Epithelial cell of proximal tubule (primary cell): ENCODE measurements at places on chromosomes 5 and 9.

GRCh38 chr9:84950879-84951811 is 281.6 kb downstream of the NTRK2 start:
- DNase-seq = no peak

GRCh38 chr5:179381691-179382090 is 36.4 kb upstream of the ADAMTS2 start:
- no peak for DNase-seq

GRCh38 chr9:72955571-72955970 is 2.7 kb upstream of the ALDH1A1 start:
- DNase-seq = no peak

GRCh38 chr5:50873595-50874277 is 207.3 kb downstream of the PARP8 start:
- no peak for DNase-seq

DNA sequence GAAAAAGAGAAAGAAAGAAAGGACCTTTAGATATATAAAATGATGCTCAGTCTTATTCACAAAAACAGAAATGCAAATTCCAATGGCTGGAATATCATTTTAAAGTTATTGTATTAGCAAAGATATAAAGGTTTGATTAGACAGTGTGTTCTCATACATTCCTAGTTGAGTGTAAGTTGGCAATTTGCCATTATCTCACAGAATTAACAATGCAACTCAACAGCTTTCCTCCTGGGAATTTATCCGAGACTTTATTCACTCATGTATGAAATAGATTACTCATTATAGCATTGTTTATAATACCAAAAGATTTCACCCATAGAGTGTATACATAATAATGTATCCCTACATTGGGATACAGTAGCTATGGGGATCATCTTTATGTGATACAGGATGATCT is 27.1 kb upstream of the MLLT3 start:
- DNase-seq = peak; percentile 13

DNA sequence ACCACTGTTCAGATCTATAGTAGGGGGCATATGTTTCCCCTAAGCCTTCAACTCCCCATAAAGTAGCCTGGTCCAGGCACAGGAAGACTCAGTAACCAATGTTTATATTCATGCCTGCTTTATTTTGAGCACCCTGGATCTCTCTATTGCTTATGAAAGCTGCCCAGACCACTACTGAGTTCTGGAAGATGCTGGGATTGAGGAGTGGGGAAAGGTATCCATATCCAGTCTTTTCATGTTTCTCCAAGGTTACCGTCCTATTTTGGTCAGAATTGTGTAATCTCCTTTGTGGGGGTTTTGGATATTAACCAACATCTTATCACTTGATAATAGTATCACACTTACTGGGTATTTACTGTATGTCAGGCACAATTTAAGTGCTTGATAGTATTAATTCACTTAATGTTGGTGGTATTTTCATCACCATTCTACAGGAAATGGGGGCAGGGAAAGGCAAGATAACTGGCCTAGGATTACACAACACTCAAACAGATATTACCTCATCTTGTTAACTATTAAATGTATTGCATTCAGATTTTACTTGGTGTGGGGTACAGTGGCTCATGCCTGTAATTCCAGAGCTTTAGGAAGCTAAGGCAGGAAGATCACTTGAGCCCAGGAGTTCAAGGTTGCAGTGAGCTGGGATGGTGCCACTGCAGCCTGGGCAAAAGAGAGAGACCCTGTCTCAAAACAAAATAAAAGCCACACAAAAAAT is 36.3 kb downstream of the RUSC2 start:
- peak; percentile 62 for DNase-seq

DNA sequence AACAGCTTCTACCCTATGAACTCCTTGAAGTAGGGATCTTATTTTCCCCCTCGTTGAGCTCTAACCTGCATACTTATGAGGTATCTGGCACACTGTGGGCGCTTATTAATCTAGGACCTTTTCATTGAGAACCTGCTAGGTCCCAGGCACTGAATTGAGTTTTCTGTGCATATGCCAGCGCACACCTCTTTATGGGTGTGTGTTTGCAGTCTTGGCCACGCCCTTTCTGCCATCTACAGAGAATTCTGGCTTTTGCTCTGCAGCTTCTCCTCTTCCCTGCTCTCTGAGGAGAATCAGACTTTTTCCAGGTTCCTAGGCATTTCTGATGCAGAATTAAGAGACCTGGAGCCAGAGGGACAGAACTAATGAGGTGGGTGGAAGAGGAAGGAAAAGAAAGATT is 25.4 kb upstream of the SSBP2 start:
- DNase-seq = no peak

DNA sequence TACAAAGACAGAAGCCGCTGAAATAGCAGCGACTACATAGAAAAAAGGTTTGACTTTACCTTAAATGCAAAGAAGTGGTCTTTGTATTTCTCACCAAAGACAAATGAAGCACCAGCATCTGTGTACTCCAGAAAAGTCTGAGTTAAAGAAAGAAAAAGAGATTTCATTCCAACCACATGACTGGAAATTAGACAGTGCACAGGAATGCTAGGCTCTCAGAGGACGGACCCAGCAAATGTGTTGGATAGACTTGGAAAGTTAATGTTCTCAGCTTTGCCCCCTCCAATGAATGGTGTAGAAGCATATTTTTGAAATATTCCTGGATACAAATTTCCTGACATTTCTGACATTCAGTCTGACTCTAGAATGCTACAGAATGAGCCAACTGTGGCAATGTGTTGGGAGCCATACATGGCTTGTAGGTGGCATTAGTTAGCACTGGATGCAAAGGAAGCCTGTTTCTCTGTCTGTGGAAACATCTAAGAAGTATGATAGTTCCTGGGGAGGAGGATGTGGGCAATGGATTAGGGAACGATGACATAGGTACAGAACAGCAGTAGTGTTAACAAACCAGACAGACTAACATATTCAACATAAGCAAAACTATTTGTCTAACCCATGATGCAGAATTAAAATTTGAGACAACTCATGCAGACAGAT is 43.3 kb downstream of the SLC28A3 start:
- no peak for DNase-seq

DNA sequence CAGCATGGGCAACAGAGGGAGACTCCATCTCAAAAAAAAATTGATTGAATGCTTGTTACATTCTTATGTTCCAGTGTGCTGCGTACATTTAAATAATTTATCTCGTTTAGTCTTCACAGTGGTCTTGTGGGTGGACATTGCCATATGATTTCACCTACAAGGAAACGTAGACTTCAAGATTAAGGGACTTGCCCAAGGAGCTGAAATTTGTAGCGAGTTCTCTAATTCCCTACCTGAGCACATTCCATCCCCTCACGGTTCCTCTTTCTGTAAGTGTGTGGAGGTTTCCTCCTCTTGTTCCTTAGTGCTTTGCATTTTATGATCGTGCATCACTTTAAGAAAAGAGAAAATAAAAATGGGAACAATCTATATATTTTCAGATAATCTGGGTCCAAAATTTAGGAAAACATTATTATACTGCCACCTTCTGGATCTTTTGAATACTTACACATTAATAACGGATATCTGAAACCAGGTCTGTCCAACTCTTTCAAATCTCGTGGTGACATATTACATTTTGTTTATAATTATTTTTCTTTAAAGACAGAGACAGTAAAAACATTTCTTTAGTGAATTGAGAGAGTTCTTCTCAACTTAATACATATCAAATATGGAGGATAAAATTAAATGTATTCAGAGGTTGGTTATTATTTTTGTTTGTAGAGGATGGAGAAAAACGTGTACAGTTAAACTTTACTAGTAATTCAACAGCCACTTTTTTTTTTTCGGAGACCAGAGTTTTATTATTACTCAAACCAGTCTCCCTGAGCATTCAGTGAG is 29.9 kb upstream of the C7 start:
- DNase-seq = no peak

GRCh38 chr5:111787006-111787405 is 30.0 kb upstream of the NREP start:
- DNase-seq = no peak

- peak; percentile 78 for DNase-seq
Measured at GRCh38 chr9:114080773-114081440, 2.8 kb upstream of the AMBP start.

DNA sequence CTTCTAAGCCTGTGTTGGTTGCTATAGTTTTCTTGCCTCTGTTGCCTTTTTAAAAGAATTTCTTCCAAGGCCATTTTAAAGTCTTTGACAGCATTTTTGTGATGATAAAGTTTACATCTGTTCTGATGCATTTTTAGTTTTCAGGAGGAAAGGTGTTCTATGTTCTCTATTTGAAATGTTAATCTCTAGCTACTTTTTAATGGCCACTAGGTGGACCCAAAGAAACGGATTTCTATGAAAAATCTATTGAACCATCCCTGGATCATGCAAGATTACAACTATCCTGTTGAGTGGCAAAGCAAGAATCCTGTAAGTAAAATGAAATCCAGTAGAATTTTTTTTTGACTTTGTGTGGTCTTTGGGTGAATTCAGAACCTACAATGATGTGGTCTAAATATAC is 60.2 kb downstream of the MELK start:
- no peak for DNase-seq

GRCh38 chr9:27934471-27934870 is 361.2 kb upstream of the C9orf72 start:
- DNase-seq = no peak

DNA sequence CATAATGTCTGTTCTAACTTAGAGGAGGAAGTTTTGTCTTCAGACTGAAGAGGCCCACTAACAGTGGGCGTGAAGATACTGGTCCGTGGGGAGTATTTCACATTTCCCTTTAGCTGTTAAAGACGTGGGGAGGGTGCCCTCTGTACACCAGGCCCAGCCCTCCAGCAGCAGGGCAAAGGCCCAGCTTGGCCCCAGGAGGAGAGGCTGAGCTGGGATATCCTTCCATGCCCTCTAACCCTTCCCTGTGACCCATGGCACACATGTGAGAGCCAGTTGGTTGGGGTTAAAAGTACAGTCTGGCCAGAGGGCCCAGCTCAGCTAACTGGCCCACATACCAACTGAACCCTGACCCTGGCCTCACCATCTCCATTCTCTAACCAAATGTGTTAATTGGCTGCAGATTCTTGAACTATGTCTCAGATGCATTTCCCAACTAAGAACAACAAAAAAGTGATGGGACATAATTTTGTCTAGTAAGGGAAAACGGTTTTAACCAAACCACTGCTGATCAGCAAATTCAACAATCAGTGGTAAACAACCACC is 74.4 kb downstream of the LHFPL2 start:
- no peak for DNase-seq

GRCh38 chr5:173396311-173396993 is 68.2 kb upstream of the STC2 start:
- DNase-seq = no peak

DNA sequence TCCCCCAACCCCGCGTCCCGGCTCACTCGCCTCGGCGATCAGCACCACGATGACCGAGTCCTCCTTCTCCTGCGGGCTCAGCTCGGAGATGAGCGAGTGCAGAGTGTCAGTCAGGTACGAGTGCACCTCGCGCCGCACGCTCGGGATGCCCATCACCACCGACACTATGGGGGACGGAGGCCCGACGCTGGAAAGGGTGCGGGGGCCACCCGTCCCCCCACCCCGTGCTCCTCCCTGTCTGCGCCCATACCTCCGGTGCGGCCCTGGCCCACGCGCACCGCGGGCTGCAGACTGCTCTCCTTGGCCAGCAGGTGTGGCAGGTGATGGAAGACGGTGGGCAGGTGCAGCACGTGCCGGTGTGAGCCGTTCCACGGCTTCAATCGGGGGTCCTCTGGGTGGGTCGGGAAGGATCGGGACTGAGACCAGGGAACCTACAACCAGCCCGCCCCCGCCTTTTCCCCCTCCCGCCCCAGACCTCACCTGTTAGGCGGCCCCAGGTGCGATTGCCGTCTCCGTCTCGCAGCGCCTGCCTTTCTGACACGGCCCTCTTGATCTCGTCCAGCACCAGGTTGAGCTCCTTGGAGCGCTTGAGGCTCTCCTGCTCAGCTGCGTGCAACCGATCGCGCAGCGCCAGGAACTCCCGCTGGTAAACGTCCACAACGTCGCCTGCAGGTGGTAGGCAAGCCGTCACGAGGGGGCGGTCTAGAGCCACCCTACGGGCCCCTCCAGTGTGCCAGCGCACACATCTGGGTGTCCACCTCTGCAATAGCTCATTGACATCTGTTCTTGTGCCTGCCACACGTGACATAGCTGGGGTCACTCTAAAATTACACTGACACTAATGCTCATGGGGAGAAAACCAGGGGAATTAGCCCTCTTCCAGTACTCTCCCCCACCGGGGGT is 5.1 kb downstream of the MGAT4B start:
- DNase-seq = no peak

- DNase-seq = no peak
Measured at GRCh38 chr9:136488247-136489214, 5.7 kb upstream of the SEC16A start.

GRCh38 chr9:27394826-27395201 is 97.9 kb upstream of the EQTN start:
- DNase-seq = no peak

GRCh38 chr5:72586788-72587530 is 79.7 kb upstream of the ZNF366 start:
- DNase-seq = no peak
